ENCODE measurements at places on chromosomes 3 and 15. TPM values are rescaled to one million over a fixed set of nuclear protein-coding genes. Genes with fewer than 3 reads are reported as not detected.

DNA sequence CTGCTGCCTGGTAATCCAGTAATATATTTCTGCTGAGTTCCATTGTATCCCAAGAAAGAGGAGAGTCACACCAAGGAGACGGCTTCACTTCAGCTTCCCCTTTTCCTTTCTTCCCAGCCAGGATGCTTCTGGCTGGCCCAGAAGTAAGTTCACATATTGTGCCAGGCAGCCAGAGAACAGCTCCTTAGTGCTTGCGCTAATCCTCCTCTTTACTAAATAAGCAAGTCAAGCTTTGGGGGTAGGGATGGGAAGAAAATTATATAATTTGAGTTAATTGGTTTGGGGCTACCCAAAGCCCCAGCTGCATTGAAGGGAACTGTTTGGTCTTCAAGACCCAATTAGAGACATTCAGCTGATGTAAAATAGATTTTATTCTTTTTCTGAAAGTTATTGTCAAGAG lies 218.8 kb upstream of the HES1 start:
- no peak for DNase-seq

- DNase-seq, result peak; percentile 13
Observed at GRCh38 chr3:105518806-105519418, 152.2 kb downstream of the ALCAM start.

- no peak for DNase-seq
Observed at GRCh38 chr15:60704129-60704528, 225.2 kb upstream of the ICE2 start.

The FAM3D gene
- polyA plus RNA-seq, result not detected

The CA12 gene
- 101 TPM for polyA plus RNA-seq

The TRMT10C gene
- 25.6 TPM for polyA plus RNA-seq

Data from keratinocyte (primary cell).